ENCODE measurements at places on chromosomes 7 and 10. TPM values are rescaled to one million over a fixed set of nuclear protein-coding genes. Genes with fewer than 3 reads are reported as not detected.

- no peak for DNase-seq
Observed at GRCh38 chr7:47890606-47891005, 57.7 kb downstream of the PKD1L1 start.

- no peak for DNase-seq
Observed at GRCh38 chr7:90752051-90752450, 155.9 kb downstream of the CDK14 start.

DNA sequence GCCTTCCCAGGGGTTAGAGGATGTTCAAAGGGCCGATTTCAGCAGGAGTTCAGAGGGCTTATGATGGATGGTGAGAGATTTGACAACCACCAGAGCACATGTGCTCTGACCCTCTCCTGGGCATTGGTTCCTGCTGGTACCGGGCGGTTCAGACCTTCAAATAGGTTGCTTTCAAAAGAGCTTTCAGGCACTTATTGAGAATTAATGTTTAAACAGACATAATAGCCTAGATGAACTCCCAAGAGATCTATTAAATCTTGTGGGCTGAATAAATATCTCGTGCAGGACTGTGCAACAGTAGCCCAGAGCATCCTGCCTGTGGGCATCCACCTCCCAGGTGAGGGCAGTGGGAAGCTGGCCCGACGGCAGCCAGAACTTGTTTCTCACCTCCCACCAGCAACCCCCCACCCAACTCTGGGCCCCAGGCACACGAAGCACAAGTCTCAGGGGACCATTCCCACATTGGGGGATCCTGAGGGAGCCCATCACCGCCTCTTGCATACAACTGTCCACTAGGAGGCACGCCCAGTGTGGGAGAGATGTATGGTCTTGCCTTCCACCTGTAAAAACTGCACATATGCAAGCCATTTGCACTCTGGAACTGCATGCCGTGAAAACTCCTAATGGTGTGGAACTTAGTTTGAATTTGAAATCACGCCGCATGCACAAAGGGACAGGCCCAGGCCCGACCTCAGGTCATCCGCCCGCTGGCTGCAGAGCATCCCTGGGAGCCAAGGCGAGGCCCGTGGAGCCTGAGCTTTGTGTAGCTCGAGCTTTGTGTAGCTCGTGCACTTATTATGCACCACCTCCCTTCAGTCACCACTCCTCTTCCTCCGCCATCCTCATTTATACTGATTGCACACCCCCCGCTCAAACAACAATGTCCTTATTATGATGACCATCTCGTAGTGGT lies 147.8 kb downstream of the ADCY1 start:
- no peak for DNase-seq

GRCh38 chr7:95367606-95368005 lies 28.6 kb downstream of the PON3 start:
- no peak for DNase-seq

- peak; percentile 28 for DNase-seq
Observed at GRCh38 chr7:43905956-43906330, 453 bp downstream of the URGCP start.

DNA sequence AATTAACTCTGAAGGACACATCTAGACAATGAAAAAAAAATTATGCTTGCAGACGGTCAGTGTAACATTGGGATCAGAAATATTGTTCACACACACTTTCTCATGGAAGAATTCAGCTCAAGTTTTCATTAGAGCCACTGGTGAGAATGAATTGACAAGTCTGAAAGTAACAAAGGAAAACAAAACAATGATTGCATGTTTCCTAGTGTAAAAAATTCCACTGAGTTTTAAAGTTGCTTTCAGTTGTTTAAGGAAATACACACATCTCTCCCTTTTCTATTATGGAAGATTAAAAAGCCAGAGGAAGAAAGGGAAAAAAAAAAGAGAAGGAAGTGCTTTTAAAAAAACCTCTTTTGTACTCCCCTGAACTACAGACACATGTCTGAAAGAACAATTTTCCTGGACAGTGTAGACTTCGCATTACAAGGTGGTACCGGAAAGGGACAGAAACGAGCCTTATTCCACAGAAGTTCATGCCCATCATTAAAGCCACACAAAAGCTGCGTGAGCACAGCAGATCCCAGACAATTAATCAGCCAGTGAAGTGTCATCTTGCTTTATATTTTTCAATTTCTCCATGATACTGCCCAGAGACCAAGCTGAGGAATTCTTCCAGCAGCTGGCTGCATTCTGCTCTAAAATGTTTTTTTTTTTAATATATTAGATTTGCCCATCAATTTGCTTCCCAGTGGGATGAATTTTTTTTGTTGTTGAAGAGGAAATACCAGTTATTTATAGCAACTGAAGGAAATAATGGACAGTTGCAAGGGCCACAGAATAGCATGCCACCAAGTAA lies 294.8 kb downstream of the DOCK4 start:
- DNase-seq: no peak

CAV2 gene
- 78.6 TPM for total RNA-seq

PDZD7 gene
- total RNA-seq: 1.2 TPM

ZNF518A gene
- 34.5 TPM for total RNA-seq

COL26A1 gene
- total RNA-seq: 3.5 TPM
